ENCODE measurements at places on chromosomes 1 and 21.

DNA sequence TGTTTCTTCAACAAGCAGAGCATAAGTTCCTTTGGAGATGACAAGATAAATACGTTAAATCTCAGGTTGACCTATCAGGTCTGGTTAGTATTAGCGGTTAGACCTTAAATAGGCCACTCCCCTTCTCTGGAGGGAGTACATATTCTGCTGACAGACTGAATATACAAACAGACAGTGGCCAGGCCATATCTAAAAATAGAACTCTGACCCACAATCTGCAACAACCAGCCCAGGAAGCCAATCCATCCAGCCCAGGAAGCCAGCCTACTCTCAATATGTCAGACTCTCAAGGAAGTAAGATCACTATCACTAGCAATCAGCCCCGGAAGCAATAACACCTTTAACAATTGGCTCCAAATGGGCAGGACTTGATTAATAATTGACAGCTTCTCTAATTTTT lies 6.7 kb downstream of the IL20 start:
- no peak for DNase-seq

DNA sequence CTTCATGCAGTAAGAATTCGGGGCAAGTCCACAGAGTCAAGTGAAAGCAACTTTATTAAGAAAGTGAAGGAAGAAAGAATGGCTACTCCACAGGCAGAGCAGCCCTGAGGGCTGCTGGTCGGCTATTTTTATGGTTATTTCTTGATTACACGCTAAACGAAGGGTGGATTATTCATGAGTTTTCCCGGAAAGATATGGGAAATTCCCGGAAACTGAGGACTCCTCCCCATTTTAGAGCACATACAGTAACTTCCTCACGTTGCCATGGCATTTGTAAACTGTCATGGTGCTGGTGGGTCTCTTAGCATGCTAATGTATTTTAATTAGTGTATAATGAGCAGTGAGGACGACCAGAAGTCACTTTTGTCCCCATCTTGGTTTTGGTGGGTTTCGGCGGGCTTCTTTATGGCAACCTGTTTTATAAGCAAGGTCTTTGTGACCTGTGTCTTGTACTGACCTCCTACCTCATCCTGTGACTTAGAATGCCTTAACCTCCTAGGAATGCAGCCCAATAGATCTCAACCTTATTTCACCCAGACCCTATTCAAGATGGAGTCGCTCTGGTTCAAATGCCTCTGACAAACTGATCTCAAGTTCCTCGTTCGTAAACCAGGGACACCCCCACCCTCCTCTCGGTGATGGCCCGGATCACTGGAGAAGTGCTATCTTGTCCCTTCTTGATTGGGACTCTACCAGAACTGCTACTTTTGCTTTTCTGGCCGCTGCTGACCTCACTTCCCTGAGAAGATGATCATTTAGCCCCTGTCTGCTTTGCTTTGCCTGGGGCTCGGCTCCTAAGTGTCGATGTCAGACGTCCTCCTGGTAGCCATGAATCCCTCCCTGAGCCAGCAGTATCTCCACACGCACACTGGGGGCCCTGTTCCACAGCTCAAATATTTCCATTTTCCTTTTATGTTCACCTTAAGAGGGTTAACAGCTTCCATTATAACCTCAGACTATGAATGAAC lies 48.8 kb downstream of the CLSTN1 start:
- DNase-seq = no peak

DNA sequence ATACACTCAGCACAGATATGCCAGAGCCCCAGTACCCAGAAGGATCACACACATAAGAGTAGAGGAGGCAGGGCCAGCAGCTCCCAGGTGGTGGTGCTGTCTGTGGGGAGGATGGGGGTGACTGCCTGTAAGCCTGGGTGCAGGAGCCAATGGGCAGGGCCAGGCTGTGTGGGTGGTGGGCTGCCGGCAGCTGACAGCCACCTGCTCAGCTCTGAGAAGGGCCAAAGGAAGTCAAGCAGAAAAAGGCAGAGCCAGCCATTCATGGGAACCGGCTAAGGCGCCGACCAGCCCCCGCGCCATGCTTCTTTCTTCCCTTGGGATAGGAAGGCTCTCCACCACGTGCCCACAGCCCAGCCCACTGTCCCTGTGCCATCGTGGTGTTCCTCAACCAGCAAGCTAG lies 14.1 kb downstream of the PIK3C2B start:
- no peak for DNase-seq

- DNase-seq = no peak
These were observed 70.2 kb upstream of the CDC42BPA start for GRCh38 chr1:227388214-227389168.

- DNase-seq = no peak
These were observed 220.4 kb downstream of the RHOU start for GRCh38 chr1:228955691-228956090.

DNA sequence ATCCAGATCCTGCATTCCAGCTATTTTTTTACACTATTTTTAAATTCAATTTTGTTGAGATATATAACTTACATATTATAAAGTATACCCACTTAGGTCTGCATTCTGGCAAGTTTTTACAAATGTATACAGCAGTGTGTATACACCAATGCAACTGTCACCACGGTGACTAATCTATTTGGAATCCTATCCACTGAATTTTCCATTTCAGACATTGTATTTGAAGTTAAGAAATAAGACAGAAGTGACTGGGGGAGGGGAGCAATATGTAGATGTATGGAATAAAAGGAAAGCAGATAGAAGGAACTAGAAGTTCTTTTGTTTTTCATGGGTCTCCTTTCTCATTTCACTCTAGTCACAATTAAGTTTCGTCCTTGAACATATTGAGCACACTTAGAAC lies 431.5 kb upstream of the CHRM3 start:
- DNase-seq = no peak

DNA sequence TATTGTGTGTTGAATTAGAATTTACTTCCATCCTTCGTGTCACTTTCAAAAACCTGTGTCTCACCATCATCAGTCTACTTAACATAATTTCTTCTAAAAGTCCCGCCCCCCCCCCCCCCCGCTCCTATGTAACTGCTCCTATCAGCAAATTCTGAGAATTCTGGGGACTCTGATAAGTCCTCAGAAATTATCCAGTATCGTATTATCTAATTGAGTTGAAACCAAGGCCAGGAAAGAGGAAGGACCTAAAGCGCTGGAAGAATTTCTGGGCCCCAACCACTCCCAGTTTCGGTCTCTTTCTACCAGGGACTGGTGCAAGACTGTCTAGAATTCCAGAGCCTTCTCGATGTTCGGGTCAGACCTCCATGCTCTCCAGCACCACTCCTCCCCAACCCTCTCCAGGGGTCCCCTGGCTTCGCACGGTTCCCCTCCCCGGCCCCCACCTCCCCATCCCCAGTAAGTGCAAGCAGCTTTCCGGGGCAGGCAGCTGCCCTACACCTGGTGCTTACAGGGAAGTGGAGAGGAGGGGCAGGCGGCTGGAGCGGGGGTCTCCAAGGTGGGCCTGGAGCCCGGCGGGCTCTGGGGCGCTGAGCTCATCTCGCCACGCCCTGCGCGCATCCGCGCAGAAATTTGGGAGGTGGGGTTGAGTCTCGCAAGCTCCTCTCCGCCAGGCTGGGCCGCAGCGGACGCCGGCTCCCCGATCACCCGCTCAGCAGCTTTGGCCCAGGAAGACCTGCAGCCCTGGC lies 16.0 kb upstream of the ZNF496 start:
- no peak for DNase-seq

DNA sequence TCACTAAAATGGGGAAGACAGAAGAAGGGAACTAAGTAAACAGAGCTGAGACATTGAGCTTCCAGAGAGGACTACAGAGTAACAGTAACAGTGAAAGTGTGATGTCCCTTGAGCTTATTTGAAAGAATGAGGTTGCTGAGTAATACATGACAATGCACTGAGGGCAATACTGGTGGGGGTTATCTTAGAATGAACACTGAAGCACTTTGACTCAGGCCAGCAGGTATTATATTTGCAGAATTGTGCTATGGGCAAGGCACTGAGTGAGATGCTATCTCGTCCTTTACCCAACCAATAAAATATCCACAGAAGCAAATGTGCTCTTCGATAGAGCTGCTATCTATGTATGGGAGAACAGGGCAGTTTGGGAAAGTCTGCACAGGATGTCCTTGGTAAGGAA lies 133.2 kb downstream of the DISP1 start:
- no peak for DNase-seq

DNA sequence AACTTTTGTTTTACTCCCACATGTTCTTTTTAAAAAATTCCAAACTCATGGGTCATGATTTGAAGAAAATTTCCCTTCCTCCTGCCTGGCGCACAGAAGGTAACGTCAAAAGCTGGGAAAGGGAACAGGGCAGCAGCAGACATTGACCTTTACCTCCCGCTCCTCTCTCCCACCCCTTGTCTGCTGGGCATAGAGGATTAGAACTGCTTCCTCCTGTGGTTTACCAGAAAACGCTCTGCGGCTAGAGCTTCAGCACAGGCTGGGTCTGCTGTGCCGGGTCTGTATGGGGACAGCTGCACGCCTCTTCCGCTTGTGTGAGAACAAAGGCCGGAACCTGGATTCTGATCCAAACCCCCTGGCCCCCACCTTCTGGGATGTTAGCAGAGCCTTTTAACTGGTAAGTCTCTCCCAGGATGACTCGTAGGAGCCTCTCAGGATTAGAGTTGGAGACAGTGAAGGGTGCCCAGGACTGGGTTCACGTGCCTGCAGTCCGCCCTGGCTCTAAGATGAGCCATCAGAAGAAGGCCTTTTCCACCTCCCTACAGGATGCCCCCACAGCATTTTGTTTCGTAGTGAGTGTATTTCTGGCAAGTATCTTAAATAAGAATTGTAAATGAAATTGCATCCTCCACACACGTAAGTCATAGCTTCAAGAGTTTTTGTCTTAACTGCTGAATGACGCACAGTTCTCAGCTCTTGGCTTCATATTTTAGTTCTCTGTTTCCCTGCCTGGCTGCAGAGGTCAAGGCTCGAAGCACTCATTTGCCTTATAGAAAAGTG lies 5.2 kb downstream of the H6PD start:
- peak; percentile 43 for DNase-seq

DNA sequence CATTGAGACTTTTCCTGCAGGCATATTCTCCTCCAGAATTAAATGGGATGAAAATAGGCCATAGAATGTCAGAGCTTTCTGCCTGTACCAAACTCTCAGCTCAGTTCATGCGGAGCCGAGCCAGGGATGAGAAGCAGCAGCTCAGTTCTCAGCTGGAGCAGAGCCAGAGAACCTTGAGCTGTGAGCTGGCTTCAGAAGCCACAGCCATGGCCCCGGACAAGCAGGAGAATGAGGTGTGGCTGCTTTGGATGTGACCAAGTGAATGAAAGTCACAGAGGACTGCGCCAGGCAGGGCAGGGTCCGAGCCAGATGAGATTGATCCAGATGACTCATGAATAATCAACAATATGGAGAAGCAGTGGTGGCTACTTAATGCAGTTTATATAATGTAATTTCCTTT lies 633.8 kb downstream of the NCAM2 start:
- no peak for DNase-seq

- DNase-seq = no peak
These were observed 40.1 kb downstream of the ADGRL2 start for GRCh38 chr1:81840805-81841204.

GRCh38 chr1:3772715-3773571 lies at the start of gene SMIM1:
Gene SMIM1 (plus strand): TSS chr1:3772749. CDS start chr1:3775374, 2,625 bp downstream.
- no peak for DNase-seq

- DNase-seq = no peak
These were observed 34.2 kb downstream of the TRIM11 start for GRCh38 chr1:228372183-228373003.

Measured in stimulated activated CD4-positive, alpha-beta T cell treated with anti-CD3 and anti-CD28 coated beads, Interleukin-4, amount 100 ng/mL, for 24 hours (primary cell).